ENCODE measurements at places on chromosomes 11 and 22.
A peak's percentile ranks its signal among the peaks of the same experiment; 100 is the strongest.

- no peak for DNase-seq
These were observed 8.9 kb downstream of the DERL3 start for GRCh38 chr22:23829845-23830372.

GRCh38 chr11:261624-262023 lies 16.6 kb upstream of the NLRP6 start:
- DNase-seq: no peak

- no peak for DNase-seq
These were observed 310.1 kb upstream of the SORL1-AS1 start for GRCh38 chr11:121762820-121763219.

DNA sequence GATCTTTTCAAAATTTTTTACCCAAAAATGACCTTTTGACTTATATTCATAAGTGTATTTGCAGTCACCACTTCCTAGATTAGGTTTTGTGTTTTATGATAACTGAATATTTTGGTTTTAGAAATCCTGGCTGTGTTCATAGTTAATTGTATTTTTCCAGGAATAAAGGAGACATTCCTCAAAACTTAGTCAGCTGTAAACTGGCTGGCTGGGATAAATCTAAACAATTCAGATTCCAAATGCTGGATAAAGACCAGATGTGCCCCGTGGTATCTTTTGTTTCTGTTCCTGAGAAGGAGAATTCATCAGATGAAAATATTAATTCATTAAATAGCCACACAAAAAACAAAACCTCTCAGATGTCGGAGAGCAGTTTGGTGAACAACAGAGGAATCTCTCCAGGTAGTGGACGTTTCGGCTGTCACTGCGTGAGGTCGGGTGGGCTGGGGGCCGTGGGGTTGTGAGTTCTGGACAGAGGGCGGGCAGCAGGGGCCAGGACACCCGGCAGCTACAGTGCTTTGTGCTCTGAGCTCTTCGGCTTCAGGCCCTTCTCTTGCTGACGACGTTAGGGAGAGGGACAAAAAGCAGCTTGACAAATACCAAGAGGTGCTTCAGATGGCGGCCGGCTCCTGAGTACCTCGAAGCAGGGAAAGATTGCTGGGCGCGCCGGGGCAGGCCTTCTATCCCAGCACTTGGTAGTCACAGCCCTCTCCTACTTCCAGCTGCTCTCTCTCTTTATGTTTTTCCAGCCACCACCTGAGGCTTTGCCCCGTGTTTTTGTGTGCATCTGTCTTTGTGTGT lies 24.6 kb downstream of the MOV10L1 start:
- no peak for DNase-seq

GRCh38 chr22:48372390-48372789 lies 1455.3 kb downstream of the BRD1 start:
- no peak for DNase-seq

- no peak for DNase-seq
These were observed 537.7 kb downstream of the BUD13 start for GRCh38 chr11:116234989-116235568.

GRCh38 chr22:50274311-50274710 lies 4.1 kb upstream of the MAPK11 start:
- peak; percentile 62 for DNase-seq

GRCh38 chr11:117547195-117547850 lies 219.7 kb downstream of the CEP164 start:
- no peak for DNase-seq

DNA sequence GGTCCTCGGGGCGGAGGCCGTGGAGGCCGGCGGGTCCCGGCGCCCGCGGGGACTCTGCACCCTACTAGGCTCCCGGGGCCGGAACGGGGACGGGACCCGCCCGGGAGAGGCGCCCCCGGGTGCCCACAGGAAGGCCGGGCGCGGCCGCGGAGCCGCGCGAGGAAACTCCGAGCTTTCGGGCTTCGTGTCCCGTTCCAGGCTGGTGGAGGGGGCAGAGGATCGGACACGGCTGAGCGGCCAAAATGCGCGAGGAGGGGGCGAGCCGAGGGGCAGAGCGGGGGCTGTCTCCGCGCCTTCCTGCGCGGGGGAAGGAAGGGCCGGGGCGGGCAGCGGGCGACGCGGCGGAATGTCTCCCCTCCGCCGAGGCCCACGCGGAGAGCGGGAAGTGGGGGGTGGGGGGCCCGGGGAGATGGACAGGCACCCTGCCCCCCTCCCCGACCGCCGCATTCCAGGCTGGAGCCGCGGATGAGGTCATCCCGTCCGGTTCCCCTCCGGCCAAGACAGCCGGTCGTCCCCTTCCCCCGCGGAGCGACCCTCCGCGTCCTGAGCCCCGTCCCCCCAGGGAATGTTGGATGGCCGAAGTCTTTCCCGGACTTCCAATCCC lies 430 bp downstream of the CDC42EP1 start:
- no peak for DNase-seq

DNA sequence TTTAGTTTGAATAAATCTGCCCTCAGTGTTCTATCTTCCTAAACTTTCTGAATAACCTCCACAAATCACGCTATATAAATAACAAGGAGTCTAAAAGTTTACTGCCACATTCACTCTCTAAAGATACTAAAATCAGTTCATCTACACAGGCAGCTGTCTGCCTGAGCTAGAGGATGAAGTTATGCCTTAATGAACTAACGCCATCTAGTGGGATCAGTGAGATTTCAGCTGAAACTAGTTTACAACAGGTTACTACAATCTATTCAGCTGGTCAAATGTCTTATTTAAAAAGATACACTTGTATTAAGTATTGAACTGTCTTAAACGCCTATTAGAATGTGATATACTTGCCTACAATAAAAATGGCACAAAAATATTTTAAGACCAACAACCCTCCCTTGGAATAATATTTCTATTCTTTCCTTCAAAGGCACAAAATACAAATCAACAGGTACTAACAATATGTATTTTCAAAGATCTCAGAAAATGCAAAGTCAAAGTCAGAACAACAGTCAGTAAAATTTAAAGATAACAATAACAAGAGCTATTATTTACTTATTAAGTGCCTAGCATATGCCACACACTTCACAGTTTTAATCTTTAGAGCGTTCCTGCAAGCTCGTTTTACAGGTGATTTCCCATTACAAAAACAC lies 84.1 kb downstream of the LARGE2 start:
- DNase-seq: peak; percentile 9

GRCh38 chr11:71486320-71486719 lies 33.3 kb downstream of the NADSYN1 start:
- DNase-seq: no peak

- no peak for DNase-seq
These were observed 24.1 kb upstream of the MICAL3 start for GRCh38 chr22:18048441-18048898.

DNA sequence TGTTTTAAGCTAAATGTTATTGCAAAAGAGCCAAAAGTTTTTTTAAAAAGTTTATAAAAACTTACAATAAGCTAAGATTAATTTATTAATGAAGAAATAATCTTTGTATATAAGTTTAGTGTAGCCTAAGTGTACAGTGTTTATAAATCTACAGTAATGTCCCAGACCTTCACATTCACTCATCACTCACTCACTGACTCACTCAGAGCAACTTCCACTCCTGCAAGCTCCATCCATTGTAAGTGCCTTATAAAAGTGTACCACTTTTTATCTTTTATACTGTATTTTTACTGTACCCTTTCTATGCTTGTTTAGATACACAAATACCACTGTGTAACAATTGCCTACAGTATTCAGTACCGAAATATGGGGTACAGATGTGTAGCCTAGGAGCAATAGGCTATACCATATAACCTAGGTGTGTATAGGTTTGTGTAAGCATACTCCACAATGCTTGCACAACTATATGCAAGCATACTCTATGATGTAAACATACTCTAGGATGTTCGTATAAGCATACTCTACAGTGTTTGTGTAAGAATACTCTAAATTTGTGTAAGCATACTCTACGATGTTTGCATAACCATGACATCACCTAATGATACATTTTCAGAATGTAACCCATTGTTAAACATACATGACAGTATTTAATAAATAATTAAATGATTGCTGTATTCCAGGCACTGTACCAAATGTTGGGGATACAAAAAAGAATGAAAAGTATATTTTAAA lies 953.0 kb downstream of the KCNA4 start:
- DNase-seq: no peak

GRCh38 chr11:36273110-36273509 lies 16.1 kb downstream of the COMMD9 start:
- DNase-seq: no peak

DNA sequence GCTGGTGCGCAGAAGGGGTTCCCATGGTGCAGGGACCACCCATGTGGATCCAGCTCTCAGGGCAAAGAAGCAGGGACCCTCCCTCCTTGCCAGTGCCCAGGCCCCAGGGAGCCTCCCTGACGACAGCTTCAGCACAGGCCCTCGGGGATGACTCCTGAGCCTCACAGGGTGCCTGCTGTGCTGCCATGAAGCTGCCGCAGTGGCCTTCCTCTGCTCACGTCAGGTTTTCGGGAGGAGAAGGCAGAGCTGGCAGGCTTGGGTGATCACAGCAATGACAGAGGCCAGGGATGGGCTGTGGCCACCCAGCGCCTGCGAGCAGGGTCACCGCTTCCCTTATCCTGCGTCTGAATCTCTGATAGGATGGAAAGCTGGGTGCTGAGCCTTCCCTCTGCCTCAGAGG lies 276.2 kb downstream of the BRD1 start:
- no peak for DNase-seq

Measured in stimulated activated CD4-positive, alpha-beta T cell treated with anti-CD3 and anti-CD28 coated beads, Interleukin-15, amount 100 ng/mL, for 24 hours (primary cell).